Stimulated activated CD4-positive, alpha-beta T cell treated with anti-CD3 and anti-CD28 coated beads, Interleukin-15, amount 100 ng/mL, for 1 hour (primary cell): ENCODE measurements at places on chromosomes 6 and 20.

DNA sequence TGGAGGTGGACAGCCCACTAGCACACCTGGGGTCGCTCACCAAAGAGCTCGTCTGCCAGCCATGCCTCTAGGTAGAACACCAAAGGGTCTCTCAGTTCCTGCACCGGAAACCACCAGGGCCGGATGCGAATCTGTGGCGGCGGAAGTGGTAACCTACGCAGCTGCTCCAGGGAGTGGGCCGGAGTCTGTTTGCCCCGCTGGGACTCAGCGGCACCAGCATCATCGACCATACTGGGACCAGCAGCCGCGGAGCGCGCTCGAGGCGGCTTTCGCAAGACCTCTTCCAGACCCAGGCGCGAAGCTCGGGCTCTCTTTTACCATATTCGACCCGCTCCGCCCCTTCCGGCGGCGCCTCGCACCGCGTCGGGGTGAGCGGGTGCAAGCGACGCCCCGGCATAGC lies at the start of gene OOEP:
OOEP (minus strand) TSS at position 335 of the 400 bp plus-strand sequence; CDS start at position 230, 105 bp downstream.
- DNase-seq: no peak

- no peak for DNase-seq
These were observed 13.7 kb upstream of the STXBP5 start for GRCh38 chr6:147190556-147190955.

GRCh38 chr20:63008541-63009044 lies 1.8 kb upstream of the BHLHE23 start:
- DNase-seq: no peak

- DNase-seq: no peak
These were observed 211.4 kb downstream of the FUT9 start for GRCh38 chr6:96227135-96227534.

- DNase-seq: no peak
These were observed 247.8 kb downstream of the BTBD9 start for GRCh38 chr6:38391626-38392579.

DNA sequence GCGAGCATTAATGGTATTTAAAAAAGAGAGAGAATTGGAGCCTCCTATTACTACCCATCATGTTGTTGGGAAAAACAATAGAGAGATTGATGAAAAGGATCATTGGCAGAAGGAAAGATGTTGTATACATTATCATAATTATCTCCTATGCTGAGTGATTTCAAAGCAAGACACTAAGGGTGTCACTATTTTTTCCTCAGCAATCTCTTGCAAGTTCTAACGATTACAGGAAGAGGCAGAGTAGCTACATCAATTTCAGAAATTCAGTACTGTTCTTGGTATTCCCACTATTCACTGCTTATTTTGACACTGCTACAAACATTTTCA lies 891.2 kb downstream of the C6orf118 start:
- DNase-seq: no peak

- no peak for DNase-seq
These were observed 77.6 kb downstream of the TBC1D7 start for GRCh38 chr6:13250703-13251102.

GRCh38 chr20:36439040-36439730 lies 102.1 kb upstream of the MYL9 start:
- DNase-seq: peak; percentile 52

DNA sequence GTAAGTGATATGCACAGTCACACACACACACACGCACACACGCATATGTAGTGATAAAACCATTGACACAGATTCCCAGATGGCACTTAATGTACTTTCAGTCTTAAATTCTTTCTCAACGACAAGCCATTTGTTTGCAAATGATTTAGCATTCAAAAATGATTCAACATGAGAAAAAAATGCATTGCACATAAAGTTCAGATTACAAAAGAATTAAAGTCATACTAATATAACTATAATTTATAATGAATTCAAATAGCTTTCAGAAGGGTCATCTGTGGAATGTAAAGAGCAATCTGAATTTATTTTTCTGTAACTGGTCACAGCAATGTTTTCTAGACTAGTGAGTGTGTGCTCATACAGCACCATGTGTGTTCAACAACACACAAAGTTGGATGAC lies 521.6 kb upstream of the ZNF337 start:
- no peak for DNase-seq

GRCh38 chr6:12962987-12963386 lies 246.4 kb downstream of the PHACTR1 start:
- DNase-seq: no peak

GRCh38 chr6:41901882-41902519 lies 6.8 kb upstream of the USP49 start:
- DNase-seq: peak; percentile 17

DNA sequence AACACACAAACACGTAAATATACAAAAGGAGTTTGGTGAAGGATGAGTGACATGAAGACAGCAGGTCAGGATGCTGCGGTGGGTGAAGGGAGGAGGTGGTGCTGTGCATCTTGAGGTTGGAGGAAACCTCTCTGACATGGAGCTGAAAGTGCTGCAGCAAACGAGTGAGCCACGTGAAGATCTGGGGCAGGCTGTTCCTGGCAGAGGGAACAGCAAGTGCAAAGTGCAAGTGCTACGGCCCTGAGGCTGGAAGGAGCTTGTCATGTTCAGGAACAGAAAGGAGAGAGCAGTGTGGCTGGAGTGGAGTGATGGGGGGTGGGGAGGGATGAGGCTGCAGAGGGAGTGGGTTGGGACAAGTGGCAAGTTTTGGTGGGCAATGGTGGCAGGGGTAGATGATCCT lies 24.8 kb upstream of the ANGPT4 start:
- no peak for DNase-seq

GRCh38 chr6:156909212-156910010 lies 132.2 kb downstream of the ARID1B start:
- DNase-seq: no peak

- no peak for DNase-seq
These were observed 23.0 kb downstream of the GMDS start for GRCh38 chr6:2222275-2222842.

GRCh38 chr6:112883095-112883494 lies 536.0 kb downstream of the RFPL4B start:
- DNase-seq: no peak

GRCh38 chr6:25405442-25405841 lies 126.3 kb downstream of the CARMIL1 start:
- DNase-seq: no peak

DNA sequence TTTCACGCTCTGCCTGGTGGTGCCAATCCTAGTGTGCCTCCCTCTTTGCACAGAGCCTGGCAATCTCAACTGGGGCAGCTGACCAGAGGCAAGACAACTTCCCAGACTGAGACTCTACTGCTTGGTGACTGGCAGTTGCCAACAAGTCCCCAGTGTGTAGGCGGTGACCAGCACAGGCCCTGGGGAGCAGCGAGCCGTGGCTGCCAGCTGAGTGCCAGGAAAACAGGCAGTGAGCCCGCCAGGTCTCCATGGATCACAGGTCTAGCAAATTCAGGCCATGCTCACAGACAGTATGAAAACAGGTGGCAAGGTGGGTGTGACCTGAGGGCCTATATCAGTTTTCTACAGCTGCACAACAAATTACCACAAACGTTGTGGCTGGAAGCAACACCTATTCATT lies 289.9 kb downstream of the KIF16B start:
- no peak for DNase-seq

DNA sequence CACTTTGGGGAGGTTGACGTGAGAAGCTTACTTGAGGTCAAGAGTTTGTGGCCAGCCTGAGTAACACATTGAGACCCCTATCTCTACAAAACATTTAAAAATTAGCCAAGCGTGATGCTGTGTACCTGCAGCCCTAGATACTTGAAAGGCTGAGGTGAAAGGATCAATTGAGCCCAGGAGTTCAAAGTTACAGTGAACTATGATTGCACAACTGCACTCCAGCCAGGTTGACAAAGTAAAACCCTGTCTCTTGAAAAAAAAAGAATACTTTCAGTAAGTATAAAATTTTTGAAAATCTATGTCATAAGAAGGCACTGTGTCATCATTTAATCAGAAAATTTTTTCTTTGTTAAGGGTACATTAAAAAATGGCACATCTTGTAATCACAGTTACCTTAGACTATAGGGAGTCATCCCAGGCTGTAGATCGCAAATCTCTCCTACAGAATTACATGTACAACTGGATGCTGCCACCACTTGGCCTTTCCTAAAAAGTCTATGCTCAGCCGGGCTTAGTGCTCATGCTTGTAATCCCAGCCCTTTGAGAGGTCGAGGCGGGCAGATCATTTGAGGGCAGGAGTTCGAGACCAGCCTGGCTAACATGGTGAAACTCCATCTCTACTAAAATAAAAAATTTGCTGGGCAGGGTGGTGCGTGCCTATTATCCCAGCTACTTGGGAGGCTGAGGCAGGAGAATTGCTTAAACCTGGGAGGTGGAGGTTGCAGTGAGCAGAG lies 17.0 kb upstream of the MRS2 start:
- no peak for DNase-seq

GRCh38 chr20:20665606-20666332 lies 46.7 kb downstream of the RALGAPA2 start:
- no peak for DNase-seq

GRCh38 chr6:52016915-52017748 lies 70.3 kb downstream of the PKHD1 start:
- DNase-seq: no peak

- no peak for DNase-seq
These were observed 12.8 kb downstream of the TRAF3IP2 start for GRCh38 chr6:111592726-111593511.

- no peak for DNase-seq
These were observed 83.6 kb downstream of the MRPL14 start for GRCh38 chr6:44043479-44044153.

GRCh38 chr20:47506850-47507249 lies 5.2 kb downstream of the NCOA3 start:
- no peak for DNase-seq

DNA sequence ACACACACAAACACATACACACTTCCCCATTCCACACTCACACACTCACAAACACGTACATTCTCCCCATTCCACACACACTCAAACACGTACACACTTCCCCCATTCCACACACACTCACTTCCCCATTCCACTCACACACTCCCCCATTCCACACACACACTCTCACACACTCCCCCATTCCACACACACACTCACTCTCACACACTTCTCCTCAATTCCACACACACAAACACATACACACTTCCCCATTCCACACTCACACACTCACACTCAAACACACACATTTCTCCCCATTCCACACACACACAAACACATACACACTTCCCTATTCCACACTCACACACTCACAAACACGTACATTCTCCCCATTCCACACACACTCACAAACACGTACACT lies 8.7 kb upstream of the OSBPL2 start:
- DNase-seq: no peak
